Cortex of kidney (tissue), 1 donor: ENCODE measurements at places on chromosomes 3 and 15.

DNA sequence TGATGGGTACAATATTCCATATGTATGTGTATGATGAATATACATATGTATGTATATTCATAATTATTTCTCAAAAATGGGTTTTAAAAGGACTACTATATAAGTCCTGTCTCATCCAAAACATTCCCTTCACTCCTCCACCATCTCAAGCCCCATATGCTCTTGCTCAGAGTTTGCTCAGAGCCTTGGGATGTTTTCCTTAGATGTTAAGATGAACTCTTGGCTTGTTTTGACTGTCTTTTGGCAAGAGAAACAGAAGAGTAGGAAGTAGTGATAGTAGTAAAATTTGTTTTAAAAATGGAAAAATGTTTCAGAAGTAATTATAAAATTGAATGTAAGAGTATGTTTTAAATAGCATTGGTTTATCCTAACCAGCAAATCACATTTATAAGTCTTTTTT is 6.2 kb upstream of the EPHA3 start:
- no peak for DNase-seq

DNA sequence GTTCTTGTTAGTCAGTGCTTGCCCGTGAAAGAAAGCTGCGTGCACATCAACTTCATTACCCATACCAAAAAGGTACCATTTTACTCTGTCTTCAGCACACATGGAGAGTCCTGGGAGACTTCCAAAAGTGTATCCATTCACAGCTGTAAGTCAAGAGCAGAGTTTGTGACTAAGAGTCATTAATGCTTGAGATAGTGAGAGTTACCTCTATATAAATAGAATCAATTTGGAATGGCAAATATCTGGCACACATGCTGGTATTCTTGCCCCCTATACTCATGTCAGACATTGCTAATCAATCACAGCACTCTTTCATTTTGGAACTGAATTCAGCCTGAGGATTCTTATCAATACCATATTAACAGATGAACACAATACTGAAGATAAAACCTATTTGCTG is 14.2 kb downstream of the CP start:
- DNase-seq, result no peak

DNA sequence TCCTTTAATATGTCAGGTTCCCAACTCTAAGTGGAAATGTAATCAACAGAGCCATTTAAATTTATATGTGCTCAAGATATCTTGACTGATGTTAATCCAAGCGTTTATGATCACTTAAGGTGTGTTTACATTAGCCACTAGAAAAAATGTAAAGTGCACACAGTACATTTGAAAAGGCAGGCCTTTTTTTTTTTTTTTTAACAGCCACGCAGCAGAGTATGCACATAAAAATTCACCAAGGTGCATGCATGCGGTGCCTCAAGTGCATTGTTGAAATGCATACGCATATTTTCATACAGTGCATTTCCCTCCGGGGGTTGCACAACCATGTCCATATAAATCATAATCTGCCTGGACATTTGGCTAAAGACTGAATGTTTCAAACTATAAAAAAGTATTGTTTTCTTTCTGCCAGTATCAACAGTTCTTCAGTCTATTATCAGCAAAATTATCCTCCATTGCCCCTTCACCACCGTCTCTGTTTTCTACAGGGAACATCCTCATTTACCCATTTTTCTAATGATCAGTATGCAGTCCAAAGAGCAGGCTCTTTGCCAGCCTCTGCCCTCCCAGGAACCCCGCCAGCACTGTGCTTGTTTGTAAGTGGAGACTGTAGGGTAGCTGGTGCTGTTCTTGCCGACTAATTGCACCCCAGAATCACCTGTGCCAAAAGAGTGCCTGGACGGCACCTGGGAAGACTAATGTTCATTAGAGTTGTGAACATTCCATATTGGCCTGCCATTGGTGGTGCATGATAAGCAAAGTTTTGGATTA is 611.2 kb upstream of the CFAP20DC start:
- DNase-seq, result no peak

DNA sequence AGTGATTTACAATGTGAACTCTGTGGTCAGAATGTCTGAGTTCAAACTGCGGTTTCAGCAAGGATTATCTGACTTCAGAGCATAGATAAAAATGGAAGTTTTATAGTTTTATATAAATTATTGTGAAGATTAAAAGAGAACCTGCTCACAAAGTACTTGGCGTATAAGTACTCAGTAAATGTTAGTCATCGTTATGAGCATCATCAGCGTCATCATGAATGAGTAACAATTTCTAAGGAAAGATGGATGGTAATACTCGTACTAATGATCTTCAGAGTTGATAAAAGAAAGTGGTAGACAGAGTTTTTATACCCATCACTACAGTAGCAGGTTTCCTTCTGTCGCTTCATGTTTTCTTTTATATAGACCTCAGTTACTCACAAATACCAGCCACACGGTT is 341.8 kb downstream of the RAP2B start:
- DNase-seq, result no peak

- DNase-seq, result no peak
Measured at GRCh38 chr3:22585504-22585903, 617.6 kb upstream of the UBE2E2 start.

- DNase-seq, result no peak
Measured at GRCh38 chr15:77097248-77097721, 26.4 kb upstream of the TSPAN3 start.

GRCh38 chr3:38397320-38397719 is 50.7 kb downstream of the XYLB start:
- DNase-seq, result no peak

DNA sequence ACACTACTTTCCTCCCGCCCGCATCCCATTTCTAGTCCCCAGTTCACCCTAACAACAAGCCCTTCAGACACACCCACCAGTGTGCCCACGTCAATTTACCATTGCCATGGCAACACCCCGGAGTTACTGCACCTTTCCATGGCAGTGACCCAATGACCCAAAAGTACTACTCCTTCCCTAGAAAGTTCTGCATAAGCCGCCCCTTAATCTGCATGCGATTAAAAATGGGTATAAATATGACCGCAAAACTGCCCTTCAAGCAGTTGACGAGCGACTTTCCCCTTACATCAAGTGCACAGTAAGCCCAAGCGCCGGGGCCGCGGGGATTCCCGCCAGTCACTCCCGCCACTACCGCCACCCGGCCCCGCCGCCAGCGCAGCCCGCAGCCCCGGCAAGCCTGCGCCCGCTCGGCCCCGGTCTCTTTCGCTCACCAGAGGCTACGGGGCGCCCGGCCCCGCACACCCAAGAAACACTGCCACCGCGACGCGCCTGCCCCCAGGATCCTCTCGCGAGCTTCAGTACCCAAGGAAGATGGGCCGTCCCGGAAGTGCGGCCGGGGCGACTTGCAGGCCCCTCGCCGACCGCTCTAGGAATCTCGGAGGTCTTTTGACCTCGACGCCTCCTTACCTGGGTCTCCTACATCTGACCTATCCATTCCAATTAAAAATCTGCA is 27.2 kb upstream of the ZNF502 start:
- DNase-seq, result no peak

GRCh38 chr15:28956491-28956890 is 70.7 kb downstream of the APBA2 start:
- DNase-seq, result no peak

- DNase-seq, result no peak
Measured at GRCh38 chr15:90000186-90001001, 730 bp upstream of the ZNF710 start.

DNA sequence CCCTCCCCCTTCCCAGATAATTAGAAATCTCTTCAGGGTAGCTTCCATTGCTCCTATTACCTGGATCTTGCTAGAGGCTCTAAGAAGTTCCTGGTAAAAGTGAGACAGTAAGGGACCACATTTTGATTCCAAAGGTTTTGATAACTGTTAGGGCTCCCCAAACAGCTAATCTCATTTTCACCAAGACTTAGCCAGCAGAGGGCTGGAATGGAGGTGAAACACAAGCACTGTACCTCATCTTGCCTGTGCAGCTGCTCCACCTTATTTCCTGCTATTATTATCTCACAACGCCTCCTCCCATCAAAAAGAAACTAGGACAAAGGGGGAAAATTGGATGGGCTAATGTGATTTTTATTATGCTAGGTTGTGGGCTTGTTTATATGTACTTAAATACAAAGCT is 7.3 kb downstream of the SETD5 start:
- DNase-seq, result no peak
